ENCODE measurements at places on chromosomes 1 and 21.

DNA sequence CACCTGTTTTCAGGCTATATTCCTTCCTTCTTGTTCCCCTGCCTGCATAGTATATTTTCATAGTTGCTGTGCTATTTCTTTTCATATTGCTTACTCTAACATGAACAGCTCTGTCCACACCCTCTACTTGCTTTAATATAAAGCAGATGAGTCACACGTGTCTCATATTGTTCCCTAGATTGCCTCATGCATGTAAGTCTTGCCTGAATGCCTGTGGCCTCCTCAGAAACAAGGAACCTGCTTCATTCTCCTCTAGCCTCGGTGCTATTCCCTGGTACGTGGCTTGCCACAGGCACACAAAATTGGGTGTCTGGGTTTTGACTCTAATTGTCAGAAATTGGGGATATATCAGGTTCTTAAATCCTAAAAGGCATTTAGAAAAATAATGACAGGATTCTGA, 16.5 kb upstream of the PKP1 start:
- no peak for DNase-seq

DNA sequence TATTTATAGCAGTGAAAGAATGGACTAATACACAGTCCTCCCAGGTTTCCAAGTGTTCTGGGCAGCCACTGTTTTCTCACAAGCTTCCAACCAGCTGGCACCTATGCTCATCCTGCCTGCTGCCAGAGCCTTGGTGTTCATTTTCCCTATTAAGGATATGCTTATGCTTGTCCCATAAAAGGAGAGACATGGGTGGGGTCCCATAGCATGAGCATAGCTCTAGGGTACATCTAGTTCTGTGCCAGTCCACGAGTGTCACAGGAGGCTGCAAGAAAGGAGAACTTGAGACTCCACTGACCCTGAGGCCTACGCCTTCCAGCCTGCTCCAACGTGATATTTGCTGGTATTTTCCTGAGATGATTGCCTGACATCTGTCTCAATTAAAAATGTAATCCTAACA, 192.4 kb upstream of the PTGFR start:
- no peak for DNase-seq

DNA sequence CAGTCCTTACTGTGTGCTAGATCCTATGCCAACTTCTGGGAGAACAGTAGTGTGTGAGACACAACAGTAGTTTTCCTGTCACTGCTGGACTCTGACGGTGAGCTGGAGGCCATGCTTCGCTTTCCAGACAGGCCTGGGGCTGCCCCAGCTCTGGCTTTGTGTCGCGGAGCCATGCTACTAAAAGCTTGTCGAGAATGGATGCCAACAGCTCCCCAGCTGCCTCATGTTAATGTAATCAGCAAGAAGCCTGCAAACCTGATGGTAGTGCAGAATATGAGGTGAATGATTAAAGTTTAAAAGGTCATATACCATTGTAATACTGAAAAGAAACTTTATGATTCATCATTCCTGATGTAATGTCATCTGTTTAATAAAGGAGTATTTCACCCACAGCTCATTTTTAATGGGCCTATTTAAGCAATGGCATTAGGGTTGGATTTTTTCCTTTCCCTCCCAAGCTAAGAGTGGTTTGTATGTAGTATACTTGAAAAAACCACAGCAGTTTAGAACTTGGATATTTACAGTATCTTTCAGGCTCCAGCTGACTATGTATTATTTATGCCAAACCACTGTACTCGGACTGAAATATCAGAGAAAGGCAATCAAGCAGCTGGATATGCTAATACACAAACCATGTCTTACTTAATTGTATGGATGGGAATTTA, 343.0 kb downstream of the NUF2 start:
- DNase-seq, result no peak

GRCh38 chr21:38266732-38267131, 9.9 kb downstream of the KCNJ15 start:
- no peak for DNase-seq

DNA sequence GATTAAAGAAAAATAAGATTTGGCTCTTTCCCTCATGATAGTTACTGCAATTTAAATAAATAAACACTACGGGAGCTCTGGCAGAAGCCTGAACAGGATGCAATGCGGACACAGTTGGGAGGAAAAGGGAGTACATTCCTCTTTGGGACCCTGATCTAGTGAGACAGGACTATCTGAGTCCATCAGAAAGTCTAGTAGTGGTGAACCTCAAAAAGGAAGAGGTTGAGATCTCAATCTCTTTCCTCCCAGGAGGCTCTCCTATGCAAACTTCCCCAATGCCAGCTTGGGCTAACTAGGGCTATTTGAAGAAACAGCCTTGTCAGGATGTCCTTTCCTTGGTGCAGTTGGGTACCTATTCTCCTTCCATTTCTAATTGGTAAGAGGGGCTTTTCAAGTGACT, 4.9 kb upstream of the ABCD3 start:
- no peak for DNase-seq

DNA sequence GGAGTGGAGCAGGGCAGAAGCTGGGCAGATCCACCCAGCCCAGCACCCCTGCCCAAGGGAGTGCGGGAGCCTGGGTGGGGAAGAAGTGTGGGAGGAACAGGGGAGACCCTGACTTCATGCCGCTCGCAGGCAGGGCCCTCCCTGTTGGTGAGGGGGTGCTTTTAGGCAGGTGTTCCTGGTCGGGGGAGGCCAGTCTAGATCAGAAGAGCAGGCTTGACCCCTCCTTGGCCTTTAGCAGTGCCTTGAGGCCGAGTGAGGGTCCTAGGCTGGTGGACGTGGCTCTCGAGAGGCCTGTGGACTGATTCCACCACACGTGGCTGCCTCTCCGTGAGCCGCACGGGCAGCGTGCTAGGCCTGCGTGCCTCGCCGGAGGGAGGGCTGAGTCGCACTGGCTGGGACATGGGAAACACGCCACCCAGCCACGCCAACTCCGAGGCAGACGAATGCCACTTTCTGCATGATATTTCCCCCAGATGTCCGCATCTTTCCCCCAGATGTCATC, 19.4 kb upstream of the COL18A1 start:
- DNase-seq, result no peak

DNA sequence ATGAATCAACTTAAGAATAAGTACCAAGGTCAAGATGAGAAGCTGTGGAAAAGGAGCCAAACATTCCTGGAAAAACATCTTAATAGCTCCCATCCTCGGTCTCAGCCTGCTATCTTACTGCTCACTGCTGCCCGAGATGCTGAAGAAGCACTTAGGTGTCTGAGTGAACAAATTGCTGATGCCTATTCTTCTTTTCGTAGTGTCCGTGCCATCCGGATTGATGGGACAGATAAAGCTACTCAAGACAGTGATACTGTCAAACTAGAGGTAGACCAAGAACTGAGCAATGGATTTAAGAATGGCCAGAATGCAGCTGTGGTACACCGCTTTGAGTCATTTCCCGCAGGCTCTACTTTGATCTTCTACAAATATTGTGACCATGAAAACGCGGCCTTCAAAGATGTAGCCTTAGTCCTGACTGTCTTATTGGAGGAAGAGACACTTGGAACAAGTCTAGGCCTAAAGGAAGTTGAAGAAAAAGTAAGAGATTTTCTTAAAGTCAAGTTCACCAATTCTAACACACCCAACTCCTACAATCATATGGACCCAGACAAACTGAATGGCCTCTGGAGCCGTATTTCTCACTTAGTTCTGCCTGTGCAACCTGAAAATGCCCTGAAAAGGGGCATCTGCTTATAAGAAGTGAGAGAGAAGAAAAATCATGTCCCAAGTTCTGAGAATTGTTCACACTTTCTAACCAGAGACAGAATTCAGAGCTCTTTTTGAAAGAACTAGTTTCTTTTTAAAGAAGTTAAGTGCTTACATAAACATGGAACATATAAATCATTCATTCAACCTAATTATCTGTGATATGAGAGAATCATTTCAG, 35.7 kb downstream of the TOR1AIP1 start:
- no peak for DNase-seq

GRCh38 chr1:240362046-240362445, 249.9 kb downstream of the GREM2 start:
- no peak for DNase-seq

GRCh38 chr1:59427155-59427554, 130.3 kb downstream of the FGGY start:
- DNase-seq, result no peak

DNA sequence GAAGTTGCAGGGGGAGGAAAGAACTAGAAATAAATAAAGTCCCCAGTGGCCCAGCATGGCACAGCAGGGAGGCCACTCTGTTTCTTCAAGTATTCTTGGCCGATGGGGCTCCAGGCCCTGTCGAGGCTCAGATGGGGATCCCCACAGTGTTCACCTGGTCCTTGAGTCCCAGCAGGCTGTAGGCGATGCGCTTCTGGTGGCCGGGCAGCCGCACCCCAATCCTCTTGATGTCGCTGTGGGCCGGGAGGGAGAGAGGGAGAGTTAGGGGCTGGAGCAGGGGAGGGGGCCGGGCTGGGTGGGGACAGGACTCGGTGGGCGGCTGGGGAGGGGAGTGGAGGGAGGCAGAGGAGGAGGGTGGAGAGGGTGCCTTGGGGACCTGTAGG, 30.8 kb downstream of the EPHA2 start:
- DNase-seq, result no peak

DNA sequence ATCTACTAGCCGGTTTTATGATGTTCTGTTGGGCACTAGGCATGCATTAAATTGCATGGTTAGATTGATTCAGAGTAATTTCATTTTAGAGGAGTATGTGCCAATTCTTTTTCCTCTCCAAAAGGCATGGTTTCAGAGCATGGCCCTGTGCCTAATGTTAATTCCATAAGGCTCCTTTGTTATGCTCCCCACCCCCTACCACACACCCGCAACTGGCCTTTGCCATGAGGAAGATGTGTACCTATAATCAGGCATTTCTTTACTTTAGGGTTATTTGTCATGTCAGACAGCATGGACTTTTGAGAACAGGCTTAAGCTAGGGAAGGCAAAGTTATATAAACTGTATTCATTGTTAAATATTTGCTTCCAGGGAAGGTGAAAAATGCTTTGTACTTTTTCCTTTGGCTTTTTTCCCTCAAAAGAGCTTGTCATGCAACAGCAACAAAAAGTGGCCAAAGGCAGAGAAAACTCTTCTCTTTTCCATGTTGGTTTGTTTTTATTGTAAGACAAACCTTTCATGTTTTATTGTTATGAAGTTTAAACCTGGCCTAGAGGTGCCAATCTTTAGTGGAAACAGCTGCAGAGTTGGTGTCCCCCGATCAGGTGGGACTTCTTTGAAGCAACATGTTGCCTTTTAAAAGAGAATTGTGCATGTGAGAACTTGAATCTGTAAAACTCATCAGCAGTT, 24.3 kb upstream of the NBL1 start:
- DNase-seq, result no peak

- DNase-seq, result no peak
Observed at GRCh38 chr1:97013136-97013535, 291.6 kb downstream of the PTBP2 start.

- no peak for DNase-seq
Observed at GRCh38 chr1:17533201-17533600, 6.3 kb upstream of the ARHGEF10L start.

DNA sequence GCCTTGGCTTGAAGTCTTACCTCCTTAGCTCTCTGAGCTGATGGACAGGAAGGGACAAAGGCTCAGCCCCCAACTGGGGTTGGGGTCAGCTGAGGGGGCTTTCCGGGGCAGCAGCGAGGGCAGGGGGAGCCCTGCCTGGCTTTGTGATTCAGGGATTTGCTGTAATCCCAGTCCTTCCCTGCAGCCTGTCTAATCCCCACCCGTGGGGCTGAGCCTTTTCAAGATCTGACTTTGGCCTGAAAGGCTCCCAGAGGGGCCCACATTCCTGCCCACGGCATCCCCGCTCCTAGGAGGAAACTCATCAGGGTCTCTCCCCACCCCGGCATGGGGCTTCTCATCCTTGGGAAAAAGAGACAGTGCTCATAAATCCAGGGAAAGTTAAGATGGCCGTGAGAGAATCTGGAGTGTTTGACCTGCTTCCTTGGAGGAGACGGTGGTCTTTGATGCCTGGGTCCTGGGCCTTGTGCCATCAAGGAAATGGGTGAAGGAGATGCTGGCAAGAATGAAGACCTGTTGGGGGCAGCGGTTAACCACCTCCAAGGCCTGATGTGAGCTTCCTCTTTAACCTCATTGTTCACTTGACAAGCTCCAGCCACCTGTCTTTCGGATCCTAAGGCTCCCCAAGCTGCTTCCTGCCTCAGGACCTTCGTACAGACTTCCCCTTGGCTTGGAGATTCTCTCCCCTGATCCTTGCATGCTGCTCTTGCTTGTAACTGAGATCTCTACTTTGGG, 83.1 kb upstream of the WNT4 start:
- DNase-seq, result no peak

- peak; percentile 39 for DNase-seq
Observed at GRCh38 chr1:66350001-66350547, 183.9 kb upstream of the SGIP1 start.

GRCh38 chr1:235160383-235160956, 580 bp downstream of the RBM34 start:
- no peak for DNase-seq

DNA sequence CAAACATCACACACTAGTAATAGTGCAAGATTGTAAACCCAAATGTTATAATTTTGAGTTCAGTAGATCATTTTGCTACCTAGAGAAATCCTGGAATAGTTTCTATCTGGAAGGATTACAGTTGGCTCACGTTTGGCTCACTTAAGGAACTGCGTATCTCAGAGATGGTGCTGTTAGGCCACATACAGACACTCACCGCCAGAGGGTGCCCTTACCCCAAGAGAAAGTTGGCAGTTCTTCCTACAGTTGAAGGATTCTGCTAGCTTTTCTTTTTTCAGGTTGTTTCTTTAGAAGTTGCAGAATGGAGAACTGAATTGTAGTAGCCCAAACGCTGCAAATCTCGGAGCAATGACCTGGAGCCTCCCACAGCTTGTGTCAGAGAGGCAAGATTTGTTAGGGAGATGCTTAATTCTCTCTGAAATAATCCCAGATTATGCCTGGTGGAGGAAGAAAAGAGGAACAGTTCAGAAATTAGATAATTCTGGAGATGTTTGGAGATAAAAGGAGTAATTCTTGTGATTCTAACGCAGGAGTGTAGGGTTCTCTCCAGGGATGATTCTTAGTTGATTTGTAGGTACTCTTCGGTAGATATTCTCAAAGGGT, 87.9 kb upstream of the PAPPA2 start:
- peak; percentile 63 for DNase-seq

DNA sequence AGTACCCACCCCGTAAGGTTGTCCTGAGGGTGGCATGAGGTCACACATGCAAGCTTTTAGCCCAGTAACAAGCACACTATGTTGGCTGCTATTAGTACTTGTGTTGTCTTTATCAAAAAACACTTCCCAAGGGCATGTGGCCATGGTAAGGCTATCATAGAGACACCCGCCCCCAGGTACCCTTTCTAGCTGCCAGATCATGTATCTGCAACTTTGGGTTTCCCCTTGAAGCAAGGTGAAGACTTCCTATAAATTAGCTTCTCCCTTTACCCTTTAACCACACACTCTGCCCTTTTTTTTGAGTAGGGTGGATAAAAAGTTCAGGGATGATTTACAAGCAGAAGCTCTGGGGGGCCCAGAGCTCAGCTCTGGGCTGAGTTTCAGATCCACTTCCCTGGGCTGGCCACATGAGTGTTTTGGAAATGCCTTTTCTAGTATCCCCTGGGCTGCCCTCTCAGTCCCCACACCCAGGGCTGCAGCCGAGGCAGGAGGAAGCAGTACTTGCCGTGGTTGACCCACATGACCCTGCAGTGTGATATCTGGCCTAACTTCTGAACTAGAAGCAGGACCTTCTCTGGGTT, 2.0 kb downstream of the ZDHHC18 start:
- DNase-seq, result no peak

- DNase-seq, result no peak
Observed at GRCh38 chr21:37658817-37659458, 257.3 kb downstream of the KCNJ6 start.

GRCh38 chr1:6745073-6745472, 40.2 kb upstream of the CAMTA1 start:
- no peak for DNase-seq
